ENCODE measurements at places on chromosomes 4 and X.

GRCh38 chrX:105711805-105712204, 110.5 kb upstream of the NRK start:
- no peak for DNase-seq

DNA sequence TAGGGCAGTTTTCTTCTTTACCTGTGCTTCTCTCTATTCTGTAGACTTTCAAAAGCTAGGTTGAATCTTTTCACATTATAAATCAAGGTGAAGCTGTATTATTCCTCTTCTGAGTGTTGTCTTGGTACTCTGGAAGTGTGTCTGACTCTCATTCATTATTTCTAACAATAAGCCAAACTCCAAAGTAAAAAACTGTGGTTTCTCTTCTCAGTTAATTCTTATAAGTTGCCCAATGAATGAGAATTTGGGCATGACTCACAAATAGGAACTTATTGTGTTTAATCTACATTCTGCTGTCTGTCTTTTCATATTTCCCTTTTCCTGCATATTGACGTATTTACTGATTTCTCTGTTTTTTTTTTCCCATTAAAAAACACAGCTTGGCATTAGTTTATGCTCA, 714.5 kb downstream of the CCSER1 start:
- no peak for DNase-seq

GRCh38 chr4:126328914-126329313, 1014.2 kb downstream of the FAT4 start:
- no peak for DNase-seq

- peak; percentile 92 for DNase-seq
Observed at GRCh38 chr4:142091691-142092182, 455.4 kb downstream of the IL15 start.

DNA sequence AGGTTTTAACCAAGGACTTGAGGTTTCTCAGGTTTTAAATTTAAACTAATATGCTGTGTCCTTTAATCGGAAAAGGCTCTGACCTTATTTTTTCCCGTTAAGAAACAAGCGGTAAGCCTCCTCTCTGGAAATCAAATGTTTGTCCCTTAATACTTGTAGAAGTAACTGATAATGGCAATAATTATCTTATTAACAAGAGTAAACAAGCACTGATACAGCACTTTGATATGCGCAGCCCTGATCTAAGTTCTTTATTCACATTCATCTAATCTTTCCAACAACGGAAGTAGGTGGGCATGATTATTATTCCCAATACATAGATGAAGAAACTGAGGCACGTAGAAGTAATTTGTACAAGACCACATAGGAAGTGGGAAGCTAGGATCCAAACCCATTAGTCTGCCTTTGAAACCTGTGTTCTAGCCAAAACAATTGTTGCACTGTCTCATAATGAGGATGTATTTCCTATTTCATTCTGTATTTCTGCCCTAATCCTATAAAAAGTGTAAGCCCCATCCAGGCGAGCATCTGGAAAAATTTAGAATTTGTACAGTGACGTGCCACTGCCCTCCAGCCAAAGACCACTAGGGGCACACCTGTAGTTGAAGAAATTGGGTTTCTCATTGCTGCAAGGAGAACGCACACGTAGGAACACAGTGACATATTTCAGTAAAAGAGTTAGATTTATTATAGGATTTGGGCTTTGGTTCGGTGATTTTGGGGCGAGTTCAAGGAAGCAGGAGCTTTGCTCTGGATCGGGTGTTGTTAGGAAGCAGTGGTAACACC, 606 bp downstream of the CXorf58 start:
- DNase-seq, result no peak

GRCh38 chr4:134691915-134692314, 490.3 kb upstream of the PABPC4L start:
- no peak for DNase-seq

DNA sequence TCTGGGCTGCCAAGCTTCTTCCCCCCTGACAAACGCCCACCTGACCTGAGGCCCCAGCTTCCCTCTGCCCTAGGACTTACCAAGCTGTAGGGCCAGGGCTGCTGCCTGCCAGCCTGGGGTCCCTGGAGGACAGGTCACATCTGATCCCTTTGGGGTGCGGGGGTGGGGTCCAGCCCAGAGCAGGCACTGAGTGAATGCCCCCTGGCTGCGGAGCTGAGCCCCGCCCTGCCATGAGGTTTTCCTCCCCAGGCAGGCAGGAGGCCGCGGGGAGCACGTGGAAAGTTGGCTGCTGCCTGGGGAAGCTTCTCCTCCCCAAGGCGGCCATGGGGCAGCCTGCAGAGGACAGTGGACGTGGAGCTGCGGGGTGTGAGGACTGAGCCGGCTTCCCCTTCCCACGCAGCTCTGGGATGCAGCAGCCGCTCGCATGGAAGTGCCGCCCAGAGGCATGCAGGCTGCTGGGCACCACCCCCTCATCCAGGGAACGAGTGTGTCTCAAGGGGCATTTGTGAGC, 37.0 kb downstream of the HTRA3 start:
- DNase-seq, result no peak

- DNase-seq, result no peak
Observed at GRCh38 chrX:143663755-143664154, 27.9 kb upstream of the SLITRK4 start.

DNA sequence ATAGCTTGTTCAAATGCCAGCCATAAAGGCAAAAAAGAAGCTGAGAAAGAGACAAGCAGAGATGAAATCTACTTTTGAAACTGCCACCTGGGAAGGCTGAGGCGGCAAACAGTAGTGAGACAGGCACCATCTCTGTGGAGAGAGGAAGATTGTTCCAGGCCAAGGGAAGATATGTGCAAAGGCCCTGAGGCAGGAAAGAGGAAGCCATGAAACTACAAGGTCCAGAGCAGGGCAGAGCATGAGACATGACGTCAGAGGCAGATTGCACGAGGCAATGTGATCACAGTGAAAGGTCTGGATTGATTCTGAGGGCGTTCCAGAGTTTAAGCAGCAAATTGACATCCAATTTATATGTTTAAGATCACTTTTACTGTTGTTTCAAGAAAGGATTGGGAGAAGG, 226.1 kb downstream of the QDPR start:
- no peak for DNase-seq

- no peak for DNase-seq
Observed at GRCh38 chr4:17997129-17997528, 24.4 kb downstream of the LCORL start.

DNA sequence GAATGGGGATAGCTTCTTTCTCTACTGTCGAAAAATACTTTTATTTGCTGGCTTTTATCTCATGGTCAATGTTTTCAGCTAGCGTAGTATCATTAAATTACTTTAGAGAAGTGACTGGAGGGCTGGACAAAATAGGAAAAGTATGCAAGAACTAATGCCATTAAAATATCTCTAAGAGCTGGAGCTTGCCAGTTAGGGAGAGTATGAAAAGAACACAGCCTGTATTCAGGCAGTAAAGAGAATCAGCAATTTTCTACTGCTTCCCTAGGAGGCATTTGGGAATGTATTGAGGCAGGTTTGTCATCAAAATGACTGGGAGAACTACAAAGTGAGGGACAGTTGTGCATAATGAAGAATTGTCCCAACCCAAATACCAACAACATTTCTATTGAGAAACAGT, 43.0 kb upstream of the FTHL17 start:
- DNase-seq, result no peak

DNA sequence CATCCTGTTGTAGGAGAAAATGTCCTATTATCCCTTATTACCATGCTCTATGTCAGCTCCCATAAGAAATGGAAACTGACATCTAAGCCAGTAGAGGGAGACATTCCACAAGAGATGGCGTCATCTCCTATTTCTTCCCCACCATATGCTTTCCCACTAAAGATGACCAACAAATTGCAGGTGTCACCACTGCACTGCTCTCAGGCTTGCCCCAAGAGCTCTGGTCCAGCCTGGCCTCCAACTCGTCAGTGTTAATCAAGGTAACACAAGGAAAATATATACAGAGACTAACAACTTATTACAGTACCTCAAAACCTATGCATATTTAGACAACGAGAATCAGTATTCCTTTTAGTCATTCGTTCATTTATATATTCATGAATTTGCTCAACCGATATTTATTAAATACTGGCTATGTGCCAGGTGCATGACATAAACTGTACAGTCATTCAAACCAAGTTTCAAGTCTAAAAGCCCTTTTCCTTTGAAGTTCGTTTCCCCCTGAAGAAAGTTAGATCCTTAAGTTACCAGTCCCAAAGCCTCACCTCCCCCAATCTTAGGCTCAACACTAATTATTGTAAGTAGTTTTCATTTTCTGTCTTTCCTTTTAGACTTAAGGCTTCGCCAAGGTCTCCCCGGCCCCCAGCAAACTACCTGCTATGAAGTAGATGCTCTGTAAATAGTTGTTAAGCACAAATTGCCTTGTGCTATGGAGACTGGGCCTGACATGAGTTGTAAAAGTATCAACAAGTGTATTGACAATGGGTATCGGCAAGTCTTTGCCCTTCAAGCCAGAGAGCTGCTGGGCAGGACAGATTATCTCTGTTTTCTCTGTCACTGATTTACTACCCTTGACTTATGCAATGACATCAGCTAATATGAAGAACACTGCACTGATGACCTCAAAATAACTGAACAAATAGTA, 3.1 kb upstream of the FGB start:
- no peak for DNase-seq

DNA sequence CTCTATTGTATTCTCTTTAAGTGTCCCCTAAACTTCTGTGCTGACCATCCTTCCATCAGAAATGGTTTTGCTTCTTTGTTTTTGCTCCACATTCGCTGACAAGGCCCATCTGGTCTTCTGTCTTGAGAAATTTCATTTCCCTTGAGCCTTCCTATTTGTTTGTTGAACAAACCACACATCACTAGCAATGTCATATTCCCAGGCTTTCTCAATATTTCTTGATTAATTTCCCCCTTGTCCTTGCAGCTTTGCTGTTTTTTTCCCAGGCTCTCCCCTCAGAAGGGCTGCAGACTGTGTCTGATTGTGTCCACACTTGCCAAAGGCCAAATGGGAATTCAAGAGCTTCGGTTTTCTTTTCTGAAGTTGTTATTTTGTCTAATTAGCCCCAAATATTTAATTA, 158.9 kb downstream of the MID1IP1 start:
- DNase-seq, result no peak

- no peak for DNase-seq
Observed at GRCh38 chr4:159282944-159283343, 180.1 kb downstream of the RAPGEF2 start.

Data from kidney epithelial cell (primary cell).